ENCODE measurements at places on chromosomes 1 and 21.

GRCh38 chr1:212777151-212777550 is 14.4 kb downstream of the NSL1 start:
- no peak for DNase-seq

DNA sequence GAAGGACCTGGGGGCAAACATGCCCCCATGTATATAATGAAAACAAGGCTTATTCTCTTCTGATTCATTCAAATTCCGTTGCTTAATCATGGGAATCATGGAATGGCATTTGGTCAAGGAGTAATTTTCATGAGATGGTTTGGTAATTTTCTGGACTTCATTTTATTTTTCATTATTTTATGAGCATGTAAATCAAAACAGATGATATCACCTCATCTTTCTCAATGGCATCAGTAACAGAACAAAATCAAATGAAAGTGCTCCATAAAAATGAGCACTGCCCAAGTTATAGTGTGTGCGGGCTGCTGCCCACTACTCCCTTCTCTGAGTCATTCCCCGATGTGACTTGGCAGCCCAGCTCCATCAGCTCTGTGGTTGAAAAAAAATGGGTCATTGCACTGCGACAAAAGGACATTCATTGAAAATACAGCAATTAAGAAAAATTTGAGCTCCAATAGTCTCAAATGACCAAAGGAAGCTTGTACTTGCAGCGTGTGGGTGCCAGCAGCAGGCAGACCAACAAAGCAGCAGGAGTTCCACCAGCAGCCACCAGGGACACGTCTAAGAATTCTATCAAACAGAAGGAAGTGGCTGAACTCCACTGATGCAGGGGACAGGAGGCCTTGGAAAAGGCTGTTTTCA is 84.3 kb upstream of the VAV3 start:
- DNase-seq = peak; percentile 64

GRCh38 chr1:83889707-83890106 is 109.2 kb downstream of the TTLL7 start:
- DNase-seq = no peak

DNA sequence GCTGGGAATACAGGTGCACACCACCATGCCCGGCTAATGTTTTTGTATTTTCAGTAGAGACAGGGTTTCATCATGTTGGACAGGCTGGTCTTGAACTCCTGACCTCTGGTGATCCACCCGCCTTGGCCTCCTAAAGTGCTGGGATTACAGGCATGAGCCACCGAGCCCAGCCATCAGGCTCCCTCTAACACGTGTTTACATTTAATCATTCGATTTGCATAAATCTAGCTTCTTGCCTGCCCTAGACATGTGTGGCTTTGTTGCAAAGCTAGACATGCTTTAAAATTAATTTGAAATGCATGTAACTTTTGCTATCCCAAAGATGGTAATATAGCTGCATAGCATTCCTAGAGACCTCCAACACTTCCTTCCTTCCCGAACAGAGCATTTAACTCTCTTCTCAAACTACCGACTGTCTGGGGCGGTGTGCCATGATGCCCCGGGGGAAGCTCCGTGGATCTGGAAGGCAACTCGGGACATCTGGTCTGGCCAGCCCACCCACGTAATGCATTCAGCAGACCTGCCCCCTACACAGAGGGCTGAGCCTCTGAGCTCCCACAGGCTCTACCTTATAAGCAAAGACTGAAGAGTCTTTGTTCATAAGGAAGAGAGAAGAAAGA is 34.6 kb upstream of the NID1 start:
- DNase-seq = no peak

DNA sequence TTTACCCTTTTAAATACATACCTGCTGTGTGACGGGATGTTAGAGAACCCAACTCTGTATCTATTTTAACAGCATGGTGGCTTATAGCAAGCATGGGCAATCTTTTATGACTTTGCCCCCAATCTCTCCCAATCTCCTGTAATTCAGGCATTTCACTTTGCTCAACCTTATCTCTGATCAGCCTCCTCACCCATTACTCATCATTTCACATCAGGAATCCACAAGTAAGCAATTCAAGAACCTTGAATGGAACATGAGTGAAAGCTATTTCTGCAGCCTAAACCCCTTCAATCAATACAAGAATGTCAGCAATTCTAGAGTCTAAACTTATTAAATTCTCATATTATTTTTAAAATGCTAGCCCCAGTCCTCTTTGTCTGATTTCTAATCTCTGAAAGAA is 199.8 kb downstream of the ST6GALNAC3 start:
- DNase-seq = no peak

DNA sequence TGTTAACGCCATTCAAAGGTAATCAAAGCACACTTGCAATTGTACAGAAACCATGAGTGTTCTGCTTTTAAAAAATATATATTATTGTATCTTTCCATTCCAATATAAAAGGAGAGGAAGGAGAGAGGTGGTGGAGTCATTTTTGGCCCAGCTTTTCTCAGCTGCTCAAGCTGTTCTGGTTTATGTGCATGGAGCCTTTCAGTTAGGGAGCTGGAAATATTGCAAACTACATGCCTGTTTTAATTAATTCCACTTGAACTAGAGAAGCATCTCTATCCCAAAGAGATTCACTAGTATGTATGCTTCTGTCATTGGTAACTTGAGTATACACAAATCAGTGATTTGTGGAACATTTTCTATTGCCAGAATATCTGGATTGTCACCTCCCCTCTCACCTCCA is 28.5 kb upstream of the C1orf105 start:
- no peak for DNase-seq

DNA sequence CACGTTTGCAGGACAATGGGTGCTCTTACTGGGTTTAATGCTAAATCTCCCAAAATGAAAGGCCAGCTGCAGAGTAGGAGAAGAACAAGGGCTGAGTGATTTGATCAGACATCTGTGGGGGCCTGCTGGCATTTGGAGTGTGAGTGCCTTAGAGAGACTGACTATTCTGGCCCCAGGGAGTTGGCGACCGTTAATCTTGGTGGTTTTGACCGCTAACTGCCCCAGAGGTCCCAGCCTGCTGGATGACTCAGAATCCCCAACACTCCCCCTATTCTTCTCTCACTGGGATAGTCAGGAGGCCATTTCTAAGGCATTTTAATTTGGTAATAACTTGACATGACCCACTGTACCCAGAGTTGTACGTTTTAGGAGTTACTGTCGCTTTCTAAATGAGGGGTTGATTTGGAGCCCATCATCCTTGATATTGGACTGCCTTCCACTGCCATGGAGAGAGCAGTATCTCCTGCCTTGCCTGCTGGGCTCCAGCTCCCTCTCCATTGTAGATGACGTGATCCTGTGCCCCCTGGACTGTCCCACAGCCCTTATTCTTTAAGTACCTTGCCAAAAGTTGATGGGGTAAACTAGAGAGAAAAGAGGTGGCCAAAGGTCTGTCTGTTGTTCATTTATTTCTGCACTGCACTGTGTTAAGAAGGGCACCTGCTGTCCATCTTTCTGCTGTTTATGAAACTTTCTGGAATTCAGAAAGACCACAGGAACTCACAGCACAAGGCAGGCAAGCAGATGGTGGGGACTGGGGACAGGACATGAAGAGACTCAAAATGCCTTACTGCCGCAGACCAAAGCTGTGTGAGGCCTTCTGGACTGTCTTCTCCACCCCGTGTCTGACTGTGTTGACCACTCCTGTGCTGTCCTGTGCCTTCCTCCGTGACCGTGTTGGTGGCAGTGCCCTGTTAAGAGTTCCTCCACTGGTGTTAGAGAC is 98.2 kb upstream of the ARTN start:
- DNase-seq = peak; percentile 22

DNA sequence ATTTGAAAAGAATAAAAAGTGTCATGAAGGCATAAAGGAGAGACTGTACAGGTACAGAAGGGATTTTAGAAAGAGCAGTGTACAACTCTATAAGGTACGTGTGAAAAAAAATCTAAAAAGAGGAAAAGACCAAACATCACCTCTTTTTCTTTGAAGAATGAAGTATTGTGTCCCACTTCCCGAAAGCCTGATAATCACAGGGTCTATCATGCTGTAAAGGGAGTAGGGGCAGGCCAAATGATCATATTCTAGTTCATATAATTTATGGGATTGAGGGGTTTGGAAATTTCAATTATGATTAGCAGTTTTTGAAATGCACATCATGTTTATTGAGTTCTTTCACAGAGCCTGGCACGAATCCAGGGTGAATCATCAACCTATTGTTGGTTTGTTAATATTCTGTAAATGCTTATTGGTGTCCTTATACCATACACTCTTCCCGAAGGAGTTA is 910 bp upstream of the RERE start:
- peak; percentile 58 for DNase-seq

DNA sequence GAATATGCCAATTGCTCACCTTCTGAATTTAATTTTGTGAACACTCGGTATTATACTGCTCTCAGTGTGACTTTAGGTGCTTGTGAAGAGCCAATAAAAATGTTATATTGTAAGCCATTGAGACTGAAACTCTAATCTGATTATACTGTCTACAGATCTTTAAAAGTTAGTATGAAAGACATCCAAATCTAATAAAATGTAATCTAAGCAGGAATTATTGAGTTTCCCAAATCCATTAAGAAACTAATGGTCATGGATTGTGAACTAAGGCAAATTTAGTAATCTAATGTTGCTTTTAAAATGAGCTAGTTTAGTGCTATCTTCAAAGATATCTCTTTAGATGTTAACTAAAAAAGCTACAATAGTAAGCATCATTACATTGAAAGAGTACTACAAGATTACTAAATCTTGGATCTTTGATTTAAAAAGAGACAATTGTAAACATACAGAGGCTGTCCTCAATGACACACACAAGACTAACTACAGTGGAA is 1132.4 kb upstream of the B3GALT2 start:
- DNase-seq = no peak

DNA sequence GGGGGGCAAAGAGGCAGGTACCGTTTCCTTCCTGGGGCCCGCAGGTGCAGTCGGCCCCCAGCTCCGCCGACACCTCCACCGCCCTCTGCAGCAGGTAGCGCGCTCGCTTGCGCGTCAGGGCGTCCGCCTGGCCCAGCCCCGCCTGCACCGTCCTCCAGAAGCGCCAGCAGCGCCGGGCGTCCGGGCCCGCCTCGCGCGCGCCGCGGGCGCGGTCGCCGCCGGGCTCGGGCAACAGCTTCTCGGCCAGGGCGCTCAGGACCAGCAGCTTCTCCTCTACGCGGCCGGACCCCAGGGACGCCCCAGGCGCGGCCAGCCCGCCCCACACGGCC is 863 bp downstream of the TARBP1 start:
- no peak for DNase-seq

- DNase-seq = no peak
These were observed 9.8 kb upstream of the SSBP3 start for GRCh38 chr1:54415991-54416390.

DNA sequence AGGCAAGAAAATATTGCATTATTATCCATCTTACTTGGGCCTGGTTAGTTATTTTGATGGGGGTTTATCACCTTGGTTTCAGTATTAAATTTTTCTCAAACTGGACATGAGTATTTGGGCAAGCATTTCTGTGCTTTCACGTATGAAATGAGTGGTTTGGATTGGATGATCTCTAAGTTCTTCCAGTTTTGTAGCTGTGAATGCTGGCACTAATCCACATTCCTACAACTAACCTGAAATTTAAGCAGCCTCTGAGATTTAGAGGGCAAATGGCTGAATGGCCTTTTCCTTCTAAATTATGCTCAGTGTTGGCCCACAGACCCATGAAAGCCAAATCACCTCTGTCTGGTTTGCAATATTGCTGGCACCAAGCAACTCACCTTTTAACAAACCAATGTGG is 475.0 kb upstream of the B3GALT2 start:
- no peak for DNase-seq

DNA sequence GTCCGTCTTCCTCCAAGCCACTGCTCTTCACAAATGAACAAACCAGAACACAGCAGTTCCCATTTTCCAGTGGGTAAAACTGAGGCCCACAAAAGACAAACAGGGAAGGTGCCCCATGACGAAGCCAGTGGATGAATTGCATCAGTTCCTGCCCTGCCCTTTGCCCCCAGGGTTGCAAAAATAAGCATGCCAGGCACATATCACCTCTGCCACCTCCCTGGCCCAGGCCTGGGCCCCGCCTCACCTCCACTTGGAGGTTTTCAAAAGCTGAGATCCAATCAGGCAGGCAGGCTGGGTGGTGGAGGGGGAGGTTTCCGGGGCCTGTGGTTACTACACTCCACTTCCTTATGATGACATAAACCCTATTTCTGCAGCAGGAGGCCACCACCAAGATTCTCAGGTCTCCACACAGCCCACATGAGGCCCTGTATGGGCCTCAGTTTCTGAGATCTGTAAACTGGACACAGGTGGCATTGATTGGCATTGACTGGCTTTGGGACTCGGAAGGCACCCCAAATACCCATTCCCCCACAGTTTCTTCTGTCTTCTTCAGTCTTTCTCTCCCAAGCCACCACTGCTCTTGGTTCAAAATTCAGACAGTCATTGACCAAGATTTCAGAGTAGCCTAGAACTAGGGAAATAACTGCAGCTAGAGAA is 4.1 kb downstream of the KIF21B start:
- DNase-seq = no peak

DNA sequence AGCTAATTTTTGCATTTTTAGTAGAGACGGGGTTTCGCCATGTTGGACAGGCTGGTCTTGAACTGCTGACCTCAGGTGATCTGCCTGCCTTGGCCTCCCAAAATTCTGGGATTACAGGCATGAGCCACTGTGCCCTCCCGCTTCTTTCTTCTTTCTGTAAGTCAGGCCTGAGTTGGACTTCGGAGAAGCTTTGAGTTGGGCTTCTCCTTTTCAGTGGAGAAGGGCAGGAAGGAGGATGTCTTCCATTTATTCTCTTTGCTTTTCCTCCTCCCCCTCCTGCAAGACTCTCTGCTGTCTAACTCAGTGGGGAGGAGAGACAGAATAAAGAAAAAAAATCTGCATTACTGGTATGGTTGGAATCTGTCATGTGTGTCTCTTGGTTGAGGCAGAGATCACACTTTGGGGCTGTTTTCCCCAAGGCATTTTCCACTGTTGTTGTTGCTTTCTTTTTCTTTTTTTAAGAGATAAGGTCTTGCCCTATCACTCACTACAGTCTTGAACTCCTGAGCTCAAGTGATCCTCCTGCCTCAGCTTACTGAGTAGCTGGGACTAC is 13.2 kb upstream of the DEGS1 start:
- no peak for DNase-seq

GRCh38 chr1:45012639-45013278 is 705 bp downstream of the UROD start:
- DNase-seq = no peak

DNA sequence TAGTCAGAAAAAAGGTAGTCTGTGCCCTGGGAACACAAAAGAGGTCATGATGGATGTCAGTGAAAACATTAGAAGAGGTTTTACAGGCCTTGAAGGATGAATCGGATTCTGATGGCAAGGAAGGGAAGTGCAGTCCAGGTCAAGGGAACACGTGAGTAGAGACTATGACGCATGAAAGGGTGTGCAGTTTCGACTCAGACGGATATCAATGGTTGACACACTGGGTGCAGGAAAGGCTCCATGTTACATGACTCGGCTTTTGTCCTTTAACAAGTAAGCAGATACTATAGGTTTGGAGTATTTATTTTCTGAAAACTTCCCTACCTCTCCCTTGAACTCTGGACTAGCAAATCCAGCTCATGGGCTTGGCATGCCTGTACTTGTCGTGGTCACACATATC is 55.3 kb downstream of the SEC16B start:
- no peak for DNase-seq

Measured in globus pallidus (tissue), 1 donor.